ENCODE measurements at places on chromosomes 2 and 18.
A peak's percentile ranks its signal among the peaks of the same experiment; 100 is the strongest.

- DNase-seq = no peak
Observed at GRCh38 chr2:106573773-106574172, 86.6 kb downstream of the CD8B2 start.

DNA sequence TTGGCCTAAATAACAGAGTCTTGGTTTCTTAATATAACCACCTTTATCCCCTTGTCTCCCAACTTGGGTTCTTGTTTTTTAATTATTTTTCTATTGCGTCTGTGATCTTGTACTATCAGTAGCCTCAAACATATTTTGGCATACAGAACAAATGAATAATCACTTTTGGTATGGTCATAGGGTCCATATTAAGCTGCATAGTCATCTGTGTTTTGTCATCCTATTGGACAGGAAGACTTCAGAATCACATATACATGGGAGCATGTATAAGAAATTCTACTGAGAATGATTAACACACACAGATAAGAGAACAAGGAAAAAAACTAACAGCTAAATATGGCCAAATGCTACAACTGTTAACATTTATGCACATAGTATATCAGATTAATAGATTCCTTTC is 126.0 kb downstream of the MEP1B start:
- no peak for DNase-seq

GRCh38 chr2:53527056-53527455 is 240.5 kb upstream of the CHAC2 start:
- no peak for DNase-seq

DNA sequence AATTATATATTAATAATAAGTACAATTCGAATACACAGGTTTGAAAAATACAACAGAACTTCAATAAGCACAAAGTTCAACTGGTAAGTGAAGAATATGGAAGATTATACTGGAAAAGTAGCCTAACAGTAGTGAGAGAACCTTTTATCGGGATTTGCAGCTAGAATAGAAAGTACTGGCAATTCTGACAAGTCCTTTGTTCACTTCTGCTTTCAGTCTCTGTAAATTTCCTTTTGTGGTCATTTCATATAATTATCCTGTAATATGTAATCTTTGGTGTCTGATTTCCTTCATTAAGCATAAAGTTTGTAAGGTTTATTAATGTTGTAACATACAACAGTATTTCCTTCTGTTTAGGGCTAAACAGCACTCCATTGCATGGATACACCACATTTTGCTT is 67.2 kb downstream of the CUL3 start:
- no peak for DNase-seq

DNA sequence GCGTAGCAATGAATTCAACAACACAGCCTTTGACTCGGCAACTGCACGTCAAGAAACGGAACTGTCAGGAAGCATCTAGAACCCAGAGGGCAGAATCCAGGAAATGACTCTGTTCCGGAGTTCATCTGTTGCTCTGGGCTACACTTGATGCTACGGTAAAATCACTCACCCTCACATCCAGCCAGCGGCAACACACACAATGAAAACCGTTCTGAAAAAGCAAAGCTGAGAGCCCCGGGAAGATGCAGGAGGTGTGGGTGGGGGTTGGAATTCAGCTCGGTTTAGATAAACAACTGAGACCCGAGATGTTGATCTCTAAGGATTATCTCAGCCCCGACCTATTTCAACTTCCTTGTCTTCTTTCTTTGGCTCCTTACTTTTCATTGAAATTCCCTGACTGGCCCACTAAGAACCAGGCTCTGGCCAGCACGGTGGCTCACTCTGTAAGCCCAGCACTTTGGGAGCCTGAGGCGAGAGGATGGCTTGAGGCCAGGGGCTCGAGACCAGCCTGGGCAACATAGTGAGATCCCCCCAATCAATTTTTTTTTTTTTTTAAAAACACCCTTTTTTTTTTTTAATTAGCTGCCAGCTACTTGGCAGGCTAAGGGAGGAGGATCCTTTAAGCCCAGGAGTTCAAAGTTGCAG is 13.3 kb upstream of the RAB17 start:
- DNase-seq = peak; percentile 93

GRCh38 chr2:190517468-190517867 is 17.1 kb downstream of the NEMP2 start:
- no peak for DNase-seq

DNA sequence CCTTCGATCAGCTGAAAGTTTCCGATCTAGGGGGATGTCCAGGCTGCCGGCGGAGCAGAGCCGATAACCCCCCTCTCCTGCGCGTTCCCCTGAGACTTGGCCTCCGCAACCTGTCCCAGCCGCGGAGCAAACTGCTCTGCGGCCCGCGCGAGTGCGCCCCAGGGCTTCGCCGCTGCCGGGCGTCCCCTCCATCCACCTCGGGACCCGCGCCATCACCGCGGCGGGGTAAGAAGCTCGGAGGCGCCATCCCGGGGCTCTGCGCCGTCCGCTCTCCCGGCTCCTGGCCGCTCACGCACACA is 990 bp upstream of the GDF7 start:
- peak; percentile 40 for DNase-seq

- no peak for DNase-seq
Observed at GRCh38 chr2:59790186-59791003, 763.1 kb downstream of the BCL11A start.

DNA sequence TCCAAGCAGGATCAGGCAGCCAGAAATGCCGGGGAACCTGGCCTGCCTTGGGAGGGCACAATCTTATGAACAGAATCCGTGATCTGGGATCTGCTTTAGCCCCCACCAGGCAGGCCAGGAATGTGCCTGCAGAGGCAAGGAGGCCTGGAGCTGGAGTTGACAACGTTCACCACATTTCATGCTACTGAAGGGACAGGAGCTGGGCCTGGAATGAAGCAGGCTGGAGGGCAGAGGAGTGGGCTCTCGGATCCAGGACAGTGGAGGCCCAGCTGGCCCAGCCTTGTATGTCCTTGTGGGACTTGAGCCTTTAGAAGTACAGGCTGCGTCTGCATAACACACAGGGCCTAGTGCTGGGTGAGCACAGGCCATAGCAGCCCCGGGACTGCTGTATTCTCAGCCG is 91.8 kb downstream of the KLHL29 start:
- peak; percentile 53 for DNase-seq

DNA sequence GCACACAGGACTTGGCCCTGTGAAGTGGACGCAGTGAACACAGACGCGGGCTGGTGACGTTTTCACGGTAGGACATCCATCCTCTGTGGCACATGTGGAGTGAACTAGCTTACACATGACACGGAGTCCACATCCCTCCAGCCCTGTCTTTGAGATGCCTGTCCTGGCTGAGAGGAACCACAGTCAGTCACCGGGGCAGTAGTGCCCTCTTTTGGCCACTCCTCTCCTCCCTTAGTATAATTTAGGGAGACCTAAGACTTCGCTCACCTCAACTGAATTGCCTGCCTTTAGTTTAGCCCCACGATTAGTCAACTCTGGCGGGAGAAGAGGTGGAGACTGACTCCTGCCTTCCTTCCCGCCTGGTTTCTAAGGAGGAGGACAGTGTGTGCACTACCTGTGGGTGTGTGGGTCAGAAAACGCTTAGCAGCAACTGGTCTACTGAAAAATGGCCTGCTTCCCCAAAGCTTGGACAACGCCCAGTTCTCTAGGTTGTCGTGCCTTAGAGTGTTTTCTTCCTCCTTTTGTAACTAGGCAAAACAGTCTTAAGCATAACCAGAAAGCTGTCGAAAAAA is 70.6 kb downstream of the MBP start:
- DNase-seq = peak; percentile 68

DNA sequence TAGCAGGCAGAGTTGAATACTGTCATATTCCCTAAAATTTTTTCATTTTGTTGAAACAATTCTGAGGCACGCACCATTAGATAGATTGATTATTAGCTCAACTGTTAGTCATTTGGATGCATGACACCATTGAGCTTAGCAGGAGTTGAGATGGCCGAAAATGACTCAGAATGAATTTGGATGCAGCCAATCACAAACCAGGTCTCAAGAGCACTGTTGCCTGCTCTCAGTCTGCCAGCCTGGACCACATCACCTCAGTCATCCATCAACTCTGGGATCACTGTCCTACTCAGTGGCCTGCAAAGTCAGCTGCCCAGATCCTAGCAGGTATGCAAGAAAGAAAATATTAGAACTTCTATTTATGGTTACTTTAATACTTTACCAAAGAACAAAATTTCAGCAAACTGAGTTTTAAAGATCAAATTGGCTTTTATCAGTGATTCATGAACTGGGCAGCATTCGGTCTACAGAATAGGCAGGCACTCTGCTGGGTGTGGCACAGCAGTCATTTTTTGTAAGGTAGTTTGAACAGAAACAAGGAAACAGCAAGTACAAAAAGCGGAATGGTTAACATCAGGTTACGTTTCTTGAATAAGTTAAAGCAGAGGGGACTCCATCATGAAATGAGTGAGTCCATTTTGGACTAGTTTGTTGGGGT is 152.7 kb upstream of the ARHGAP28 start:
- DNase-seq = no peak

- DNase-seq = peak; percentile 55
Observed at GRCh38 chr2:215635788-215636139, 199.9 kb upstream of the FN1 start.
